ENCODE measurements at places on chromosomes 13 and 19.

- peak; percentile 84 for DNase-seq
These were observed 3.8 kb downstream of the PDE4A start for GRCh38 chr19:10424011-10424637.

DNA sequence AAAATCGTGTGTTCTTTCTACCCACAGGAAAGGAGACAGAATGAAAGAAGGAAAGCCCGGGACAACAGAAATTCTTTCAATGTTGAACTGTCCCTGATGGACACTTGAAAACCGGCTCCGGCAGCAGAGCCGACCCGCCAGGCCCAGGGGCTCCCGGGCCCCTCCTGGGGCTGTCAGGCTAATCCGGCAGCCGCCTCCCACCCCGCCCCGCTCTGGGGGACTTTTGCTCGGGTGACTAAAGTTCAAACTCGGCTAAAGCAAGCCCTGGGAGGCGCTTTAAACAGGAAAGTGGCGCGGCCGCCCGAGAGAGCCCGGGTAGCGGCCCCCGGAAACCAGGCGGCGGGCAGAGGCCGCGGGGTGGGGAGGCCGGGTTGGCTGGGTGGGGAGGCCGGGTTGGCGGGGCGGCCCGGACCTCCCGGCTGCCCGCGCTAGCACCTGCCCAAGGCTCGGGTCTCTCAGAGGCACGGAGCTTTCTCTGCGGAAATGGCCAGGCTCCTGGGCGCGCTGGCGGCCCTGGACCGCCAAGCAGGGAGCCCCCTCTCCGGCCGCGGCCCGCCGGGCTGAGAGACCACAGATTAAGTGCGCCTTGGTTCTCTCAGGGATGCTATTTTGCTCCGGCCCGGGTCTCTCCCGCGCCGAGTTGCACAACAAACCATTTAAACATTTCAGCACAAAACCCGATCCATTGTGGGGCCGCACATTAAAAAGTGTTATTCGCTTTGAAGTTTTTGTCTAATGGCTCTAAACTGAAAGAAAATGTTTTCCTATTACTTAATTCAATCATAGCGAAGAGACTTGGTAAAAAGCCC is 2.6 kb upstream of the GSX1 start:
- DNase-seq: peak; percentile 55

DNA sequence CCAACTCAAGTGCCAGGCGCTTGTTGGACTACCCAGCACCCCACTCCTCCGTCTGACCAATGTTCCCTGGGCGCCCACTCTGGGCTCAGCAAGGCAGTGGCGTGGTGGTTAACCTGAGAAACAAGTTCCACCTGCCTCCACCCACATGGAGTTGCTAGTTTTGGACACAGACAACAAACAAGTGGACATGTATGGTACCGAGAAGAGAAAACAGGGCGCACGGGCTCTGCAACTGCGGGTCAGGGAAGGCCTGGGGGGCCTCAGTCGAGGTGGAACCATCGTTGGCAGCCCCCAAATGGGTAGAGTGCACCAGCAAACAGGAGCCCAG is 2.5 kb downstream of the MIER2 start:
- no peak for DNase-seq

DNA sequence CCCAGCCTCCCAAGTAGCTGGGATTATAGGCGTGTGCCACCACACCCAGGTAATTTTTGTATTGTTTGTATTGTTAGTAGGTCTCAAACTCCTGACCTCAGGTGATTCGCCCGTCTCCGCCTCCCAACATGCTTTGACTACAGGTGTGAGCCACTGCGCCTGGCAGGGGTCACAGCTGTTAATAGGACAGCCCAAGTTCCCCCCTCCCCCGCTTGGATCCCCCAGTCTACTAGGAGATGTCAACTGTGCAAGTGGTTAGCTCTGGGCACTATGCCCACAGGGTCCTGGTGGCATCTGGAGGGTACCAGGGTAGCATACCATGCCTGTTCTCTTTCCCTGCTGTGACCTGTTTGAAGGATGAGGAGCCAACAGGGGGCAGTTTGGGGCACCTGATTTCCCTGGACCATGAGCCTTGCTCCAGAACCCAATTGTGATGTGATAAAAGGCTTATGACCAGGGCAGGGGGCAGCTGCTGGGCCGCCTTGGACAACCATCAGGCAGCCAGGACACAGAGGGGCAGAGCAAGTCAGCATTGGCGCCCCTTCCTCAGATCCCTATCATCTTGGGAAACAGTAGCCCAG is at the start of gene TSPAN16:
Gene TSPAN16 (plus strand): TSS at position 496 of the 581 bp plus-strand sequence. CDS start 138 bp downstream, outside the sequence.
- no peak for DNase-seq

DNA sequence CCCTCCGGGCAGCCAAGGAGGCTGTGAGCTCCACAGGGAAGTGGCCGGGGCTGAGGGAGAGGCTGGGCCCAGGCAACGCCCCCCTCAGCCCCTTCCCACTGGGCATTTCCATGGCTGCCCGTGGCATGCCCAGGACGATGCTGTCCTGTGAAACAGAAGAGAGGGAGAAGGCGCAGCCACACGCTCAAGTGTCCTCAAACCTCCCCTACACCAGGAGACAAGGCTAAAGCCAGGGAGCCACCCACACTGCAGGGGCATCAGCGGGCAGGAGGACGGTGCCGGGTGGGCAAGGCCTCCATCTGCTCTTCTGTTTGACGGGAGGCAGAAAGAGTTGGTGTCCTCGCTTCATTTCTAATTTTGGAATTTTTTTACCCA is 14.2 kb upstream of the PROZ start:
- no peak for DNase-seq

DNA sequence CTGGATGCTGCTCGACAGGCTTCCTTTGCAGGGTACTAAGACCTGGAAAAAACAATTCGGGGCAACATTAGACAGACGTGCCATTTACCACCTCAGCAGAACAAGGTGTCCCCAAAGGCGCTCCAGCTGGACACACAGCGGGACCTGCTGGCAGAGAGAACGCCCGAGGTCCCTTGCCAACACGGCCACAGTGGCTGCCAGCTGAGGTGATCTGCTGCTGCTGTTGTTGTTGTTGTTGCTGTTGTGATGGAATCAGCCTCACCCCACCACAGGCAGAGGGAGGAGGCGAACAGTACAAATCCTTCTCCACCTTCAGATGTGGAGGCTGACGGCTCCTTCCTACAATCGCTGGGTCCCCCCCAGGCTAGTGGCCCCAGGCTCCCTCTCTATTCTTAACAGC is 25.2 kb downstream of the ANKRD27 start:
- no peak for DNase-seq

DNA sequence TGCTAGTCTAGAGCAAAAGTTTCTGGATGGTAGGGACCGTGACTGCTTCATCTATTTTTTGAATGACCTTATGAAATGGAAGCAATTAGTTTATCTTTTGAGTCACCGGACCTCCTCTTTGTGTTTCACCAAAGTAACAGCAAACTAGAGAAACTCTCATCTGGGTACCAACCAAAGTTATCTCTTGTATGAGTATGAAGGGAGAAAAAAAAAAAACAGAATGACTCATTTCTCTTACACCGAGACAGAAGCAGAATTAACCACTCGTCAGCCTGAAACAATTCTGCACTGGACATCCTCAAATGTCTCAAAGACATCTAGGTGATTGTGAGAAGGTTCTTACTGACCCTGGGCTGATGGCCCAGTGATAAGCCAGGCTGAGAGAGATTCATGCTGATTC is 18.3 kb downstream of the ZNF100 start:
- no peak for DNase-seq

DNA sequence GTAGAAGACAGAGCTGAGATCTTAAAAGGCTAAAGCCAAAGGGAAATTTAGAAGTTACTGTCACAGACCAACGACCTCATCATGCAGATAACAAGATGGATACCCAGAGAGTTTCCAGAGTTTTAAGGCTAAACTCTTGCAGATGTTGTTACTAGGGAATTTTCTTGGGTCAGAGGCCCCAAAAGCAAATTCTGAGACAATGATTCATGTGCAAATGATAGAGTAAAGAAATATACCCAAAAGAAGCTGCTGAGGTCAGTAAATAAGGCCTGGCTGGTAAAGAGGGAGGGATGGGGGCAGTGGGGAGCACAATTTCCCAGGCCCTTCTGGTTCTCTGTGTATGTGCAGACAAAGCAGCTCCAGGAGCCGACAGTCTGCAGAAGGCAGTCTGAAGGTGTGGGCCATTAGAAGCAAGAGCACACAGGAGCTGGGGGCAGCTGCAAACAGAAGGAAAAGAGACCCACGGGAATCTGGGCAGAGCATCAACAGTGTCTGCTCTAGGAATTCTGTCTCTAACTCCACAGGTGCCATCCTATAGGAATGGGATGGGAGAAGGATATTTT is 330.8 kb downstream of the TBC1D4 start:
- DNase-seq: no peak

- DNase-seq: no peak
These were observed 74.8 kb downstream of the ABCC4 start for GRCh38 chr13:95226476-95226875.

DNA sequence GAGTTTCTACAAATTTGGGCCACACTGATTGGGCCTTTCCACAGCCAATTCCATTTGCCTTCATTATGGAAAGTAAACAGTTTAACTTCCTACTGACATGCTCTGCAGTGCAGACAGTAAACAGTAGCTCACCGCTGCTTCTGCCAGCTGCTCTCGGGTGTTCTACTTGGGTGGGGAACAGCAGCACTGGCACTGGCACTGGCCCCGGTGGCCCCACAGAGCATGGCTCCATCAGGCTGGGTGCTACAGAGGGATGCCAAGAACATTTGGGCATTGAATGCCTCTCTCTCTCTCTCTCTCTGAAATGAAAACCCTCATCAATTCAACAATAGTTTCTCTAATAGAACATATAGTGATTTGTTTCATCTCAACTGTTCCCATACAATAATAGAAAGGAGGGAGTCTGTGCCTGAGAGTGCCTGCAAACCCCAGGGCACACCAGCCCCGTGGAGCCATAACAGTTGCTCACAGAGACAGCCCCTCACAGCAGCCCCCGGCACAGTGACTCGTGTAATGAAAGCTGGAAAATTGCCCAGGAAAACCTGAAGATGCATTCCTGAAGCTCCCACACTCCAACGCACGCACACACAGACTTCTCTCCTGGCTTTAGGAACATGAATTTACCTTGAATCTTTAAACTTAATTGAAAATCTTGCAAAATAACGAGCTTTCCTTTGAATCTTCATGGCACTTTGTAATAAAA is 38.2 kb upstream of the GJB6 start:
- no peak for DNase-seq

DNA sequence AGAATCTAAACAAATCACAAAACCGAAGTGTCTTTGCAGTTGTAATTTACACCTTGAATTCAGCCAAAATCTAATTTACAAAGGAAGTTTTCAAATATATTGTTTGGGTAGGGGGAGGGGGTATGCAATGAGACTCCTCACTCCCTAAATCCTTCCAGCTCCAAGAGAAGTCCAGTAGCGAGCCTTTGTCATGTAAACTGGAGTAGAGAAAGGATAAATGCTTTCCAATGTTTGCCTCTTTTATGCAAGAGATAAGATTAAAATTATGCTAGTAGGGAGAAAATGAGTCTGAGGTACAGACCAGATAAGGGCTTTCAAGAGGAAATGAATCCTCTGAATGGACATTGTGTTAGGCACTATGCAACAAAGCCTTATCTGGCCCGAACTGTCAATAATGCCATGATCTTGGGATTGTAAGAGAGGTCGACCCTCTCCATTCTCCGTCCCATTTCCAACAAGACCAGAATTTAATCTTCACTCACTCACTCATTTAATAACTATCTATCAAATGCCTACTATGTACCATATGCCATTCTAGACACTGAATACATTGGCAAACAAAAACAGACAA is 199.2 kb downstream of the LACC1 start:
- DNase-seq: no peak

DNA sequence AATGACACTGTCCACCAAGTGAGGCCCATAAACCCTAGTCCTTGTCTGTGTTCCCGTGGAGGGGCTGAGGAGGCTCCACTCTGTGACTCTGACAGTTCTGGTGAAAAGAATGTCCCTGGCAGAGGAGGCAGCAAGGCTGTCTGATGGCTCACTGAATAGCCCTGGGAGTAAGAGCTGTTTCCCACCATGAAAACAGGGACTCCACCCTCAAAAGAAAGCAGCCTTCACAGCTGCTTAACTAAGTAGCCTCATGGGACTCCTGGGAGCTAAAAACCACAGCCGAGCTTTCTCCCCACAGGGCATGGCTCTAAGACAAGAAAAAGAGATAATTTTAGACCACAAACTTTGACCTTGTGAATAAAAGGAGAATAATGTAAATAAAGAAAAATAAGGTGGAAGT is 135.1 kb upstream of the FRY start:
- DNase-seq: no peak

DNA sequence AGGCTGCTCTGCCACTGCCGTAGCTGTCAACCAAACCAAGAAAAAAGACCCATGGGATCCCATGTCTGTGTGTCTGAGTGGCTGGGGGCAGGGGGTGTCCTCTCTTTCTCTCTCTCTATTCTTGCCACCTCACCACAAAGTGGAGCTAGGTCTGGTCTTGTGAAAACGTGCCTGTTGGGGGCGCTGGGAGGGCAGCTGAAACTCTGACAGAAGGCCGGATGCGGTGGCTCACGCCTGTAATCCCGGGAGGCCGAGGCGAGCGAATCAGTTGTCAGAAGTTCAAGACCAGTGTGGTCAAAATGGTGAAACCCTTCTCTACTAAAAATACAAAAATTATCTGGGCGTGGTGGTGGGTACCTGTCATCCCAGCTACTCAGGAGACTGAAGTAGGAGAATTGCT is 29.2 kb downstream of the ZNF146 start:
- no peak for DNase-seq

DNA sequence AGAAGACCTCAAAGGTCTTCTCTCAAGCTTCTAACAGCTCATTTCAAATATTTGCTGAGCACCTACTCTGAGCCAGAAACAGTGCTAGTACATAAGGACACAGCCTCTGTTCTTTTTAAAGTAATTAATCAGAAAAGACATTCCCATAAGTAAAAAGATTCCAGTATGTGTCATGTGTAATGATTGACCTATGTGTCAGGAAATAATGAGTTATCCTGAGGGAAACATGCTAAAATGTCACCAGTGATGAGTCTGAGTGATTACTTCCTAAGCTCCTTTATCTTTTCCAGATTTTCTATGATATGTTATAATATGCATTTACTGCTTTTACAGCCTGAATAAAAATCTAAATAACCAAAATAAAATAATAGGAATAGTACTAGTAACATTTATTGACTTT is 107.6 kb downstream of the SLC25A15 start:
- DNase-seq: no peak

DNA sequence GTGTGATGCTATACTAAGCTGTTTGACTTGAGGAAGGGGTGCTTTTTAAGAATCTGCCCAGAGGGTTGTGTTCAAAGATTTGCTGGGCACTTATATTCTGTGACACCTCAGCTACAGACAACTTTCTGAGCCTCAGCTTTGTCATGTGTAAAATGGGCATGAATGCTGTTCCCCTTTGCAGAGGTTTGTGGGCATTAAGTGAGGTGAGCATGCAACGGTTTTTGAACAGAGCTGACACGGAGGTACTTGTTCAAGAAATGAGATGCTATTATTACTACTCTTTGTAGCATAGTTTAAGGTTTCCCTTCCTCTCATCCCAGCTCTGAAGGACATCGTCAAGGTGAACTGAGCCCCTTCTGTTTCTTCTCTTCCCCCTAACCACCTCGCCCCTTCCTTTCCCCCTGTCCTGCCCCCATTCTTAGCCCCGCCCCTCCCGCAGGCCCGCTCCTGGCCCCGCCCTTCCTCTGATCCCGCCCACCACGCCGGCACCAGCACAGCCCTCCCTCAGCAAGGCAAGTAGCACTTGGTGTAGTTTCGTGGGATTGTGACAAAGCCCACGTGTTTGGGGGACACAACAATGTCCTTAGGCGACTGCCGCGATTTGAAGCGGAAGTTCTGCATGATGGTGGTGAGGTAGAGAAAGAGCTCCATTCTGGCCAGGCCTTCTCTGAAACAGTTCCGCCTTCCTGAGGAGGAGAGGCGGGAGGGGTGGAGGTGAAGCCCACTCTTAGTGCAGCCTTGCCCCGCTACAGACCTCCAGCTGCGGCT is 26.1 kb upstream of the CYP2A7 start:
- DNase-seq: peak; percentile 65

GRCh38 chr13:93169980-93170379 is 56.6 kb upstream of the GPC6 start:
- no peak for DNase-seq
